ENCODE measurements at places on chromosomes 11 and 22. TPM values are rescaled to one million over a fixed set of nuclear protein-coding genes. Genes with fewer than 3 reads are reported as not detected.

Gene FAM181B
- total RNA-seq: not detected

Gene OSBPL5
- 1.7 TPM for total RNA-seq

Gene APOL5
- not detected for total RNA-seq

Gene CHRNA10
- 1.5 TPM for total RNA-seq

Gene NRGN
- 8.4 TPM for total RNA-seq

Gene NCR3LG1
- 0.15 TPM for total RNA-seq

Gene OR2D2
- total RNA-seq: not detected

Gene ESAM
- total RNA-seq: 1.0 TPM

Gene PPFIA1
- total RNA-seq: 23.8 TPM

Gene TUT1
- 25.2 TPM for total RNA-seq

Gene CRACR2B
- 12.7 TPM for total RNA-seq

Gene TNKS1BP1
- 10.7 TPM for total RNA-seq

GRCh38 chr22:36455571-36456463 is 25.6 kb downstream of the TXN2 start:
- peak overlapping the region; percentile 72 for H3K4me3 ChIP-seq
- DNase-seq: no peak
- no peaks in the 10 kb centered on the region for H3K36me3 ChIP-seq
- H3K27me3 ChIP-seq: no peaks in the 10 kb centered on the region
- peaks cover 57% of the 10 kb centered on the region for H3K4me1 ChIP-seq
- H3K27ac ChIP-seq: peak overlapping the region; percentile 70

DNA sequence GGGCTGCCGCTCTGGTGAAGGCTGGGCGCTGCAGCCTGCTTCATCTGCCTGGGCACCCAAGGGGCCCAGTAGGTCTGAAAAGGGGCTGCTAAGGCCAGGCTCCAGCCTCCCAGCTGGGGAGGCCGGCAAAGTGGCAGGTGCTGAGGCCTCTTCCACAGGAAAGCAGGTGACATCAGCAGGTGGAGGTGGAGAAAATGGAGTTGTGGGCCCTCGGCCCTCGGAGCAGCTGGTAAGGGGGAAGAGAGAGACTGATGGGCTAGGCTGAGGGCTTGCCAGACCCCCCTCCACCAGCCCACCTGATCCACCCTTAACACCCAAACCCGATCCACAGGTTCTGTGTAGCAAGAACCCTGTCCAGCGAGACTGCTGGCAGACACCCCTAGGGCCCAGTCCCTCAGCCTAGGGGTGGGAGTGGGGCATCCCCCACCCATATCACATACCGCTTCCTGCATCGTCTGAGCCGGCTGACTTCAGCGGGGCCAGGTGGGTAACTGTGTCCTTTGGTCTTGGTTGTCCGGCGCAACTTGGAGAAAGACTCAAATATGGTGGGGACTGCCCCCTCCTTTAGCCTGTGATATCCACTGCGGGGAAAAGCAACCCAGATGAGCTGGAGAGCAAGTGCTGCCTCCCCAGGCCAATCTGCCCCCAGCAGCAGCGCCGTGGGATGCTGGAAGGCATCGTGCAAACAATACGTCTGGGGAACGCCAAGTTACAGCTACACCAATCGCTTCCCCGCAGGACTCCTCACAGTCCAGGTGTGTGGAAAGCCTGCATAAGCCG is 1.5 kb downstream of the THAP7 start:
- no peaks in the 10 kb centered on the region for H3K27me3 ChIP-seq
- H3K27ac ChIP-seq: peak overlapping the region; percentile 90
- peaks cover 18% of the 10 kb centered on the region for H3K36me3 ChIP-seq
- no peak for DNase-seq

DNA sequence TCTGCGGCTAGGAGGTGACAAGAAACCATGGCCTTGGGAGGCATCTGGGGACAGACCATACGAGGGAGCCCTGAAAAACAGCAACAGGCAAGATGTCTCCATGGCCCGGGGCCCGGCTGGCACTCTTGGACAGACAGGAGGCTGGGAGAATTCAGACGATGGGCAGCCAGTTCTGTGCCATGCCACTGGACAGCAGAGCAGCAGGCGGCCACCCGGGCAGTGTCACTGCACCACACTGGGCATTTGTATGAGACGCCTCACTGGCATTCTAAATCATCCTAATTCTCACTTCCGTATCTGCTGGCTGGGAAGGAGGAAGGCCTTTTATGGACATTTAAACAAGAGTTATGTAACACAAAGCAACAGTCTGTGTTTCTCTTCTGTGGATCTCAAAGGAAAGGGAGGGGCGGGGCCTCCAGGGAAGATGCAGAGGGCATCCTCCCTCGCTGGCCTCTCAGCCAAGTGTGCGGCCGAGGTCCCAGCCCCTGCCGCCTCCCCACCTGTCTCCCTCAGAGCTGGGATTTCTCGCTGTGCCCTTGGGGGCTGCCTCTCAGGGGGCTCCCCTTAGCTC is 350.3 kb downstream of the SHANK2 start:
- no peaks in the 10 kb centered on the region for H3K4me1 ChIP-seq
- no peak overlapping the region for H3K4me3 ChIP-seq
- no peak overlapping the region for H3K27ac ChIP-seq
- H3K36me3 ChIP-seq: no peaks in the 10 kb centered on the region
- no peak for DNase-seq

GRCh38 chr11:92607969-92608722 is 361.3 kb upstream of the MTNR1B start:
- H3K27ac ChIP-seq: no peak overlapping the region
- no peak for DNase-seq
- H3K27me3 ChIP-seq: no peaks in the 10 kb centered on the region
- no peak overlapping the region for H3K4me3 ChIP-seq
- H3K36me3 ChIP-seq: no peaks in the 10 kb centered on the region
- H3K4me1 ChIP-seq: no peaks in the 10 kb centered on the region

DNA sequence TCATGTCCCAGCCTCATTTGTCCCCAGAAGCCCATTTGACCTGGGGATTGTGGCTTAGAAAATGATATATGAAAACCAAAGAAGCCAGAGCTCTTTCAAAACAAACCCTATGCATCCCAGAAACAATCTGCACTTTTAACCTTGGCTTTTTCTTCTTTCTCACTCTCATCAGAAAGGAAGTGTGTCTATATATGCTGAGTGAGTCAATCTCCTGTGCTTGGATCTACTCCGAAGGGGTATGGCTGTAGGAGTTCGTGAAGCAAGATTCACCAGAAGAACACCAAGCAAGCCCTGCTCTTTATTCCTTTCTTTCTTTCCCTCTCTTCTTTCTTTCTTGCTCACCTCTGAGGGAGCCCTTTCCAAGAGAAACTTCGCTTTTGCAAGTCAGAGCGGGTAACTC is 636 bp downstream of the PAMR1 start:
- H3K36me3 ChIP-seq: no peaks in the 10 kb centered on the region
- H3K4me1 ChIP-seq: no peaks in the 10 kb centered on the region
- H3K27me3 ChIP-seq: peaks cover 65% of the 10 kb centered on the region
- no peak overlapping the region for H3K27ac ChIP-seq
- DNase-seq: no peak

DNA sequence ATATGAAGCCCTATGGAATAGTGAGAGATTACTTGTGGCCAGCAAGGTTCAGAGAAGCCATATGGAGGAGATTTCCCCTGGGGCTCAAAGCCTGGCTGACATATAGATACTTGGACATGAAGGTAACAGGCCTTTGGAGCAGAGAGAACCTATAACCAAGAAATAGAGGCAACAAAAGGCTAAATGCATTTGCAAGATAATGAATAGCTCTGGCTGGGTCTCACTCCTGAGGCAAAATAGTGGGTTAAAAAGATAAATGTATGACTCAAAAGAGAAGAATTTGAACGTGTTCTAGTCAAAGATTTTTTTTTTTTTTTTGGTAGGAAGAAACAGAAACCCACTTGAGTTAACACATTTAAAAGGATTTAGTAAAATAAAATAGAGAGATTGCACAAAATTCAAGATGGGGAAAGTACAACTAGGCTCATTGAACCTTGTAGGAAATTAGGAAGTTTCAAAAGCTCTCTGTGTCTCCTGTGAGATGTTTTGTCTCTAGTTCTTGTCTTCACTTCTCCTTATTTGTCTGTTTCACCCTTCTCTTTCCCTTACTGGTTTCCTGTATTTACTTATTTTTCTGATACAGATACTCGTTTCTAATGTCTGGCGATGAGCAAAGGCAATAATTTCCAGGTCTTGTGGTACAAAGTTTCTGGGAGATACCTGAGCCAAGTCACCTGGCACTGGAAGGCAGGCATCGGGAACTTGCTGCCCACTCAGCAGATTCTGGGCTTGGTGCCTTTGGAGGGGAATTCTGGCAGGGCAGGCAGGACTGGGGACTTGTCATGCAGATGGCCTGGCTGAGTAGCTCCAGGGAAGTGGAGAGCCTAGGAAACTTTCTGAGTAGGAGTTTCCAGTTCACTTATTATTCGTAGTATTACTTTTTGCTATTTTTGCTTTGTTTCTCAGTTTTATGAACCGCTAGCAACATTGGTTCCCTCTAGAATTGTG is 49.2 kb upstream of the SESN3 start:
- H3K27ac ChIP-seq: no peak overlapping the region
- no peaks in the 10 kb centered on the region for H3K27me3 ChIP-seq
- no peak overlapping the region for H3K4me3 ChIP-seq
- H3K36me3 ChIP-seq: no peaks in the 10 kb centered on the region
- DNase-seq: no peak

GRCh38 chr11:25890626-25891260 is 441.2 kb upstream of the ANO3 start:
- H3K4me3 ChIP-seq: no peak overlapping the region
- no peak for DNase-seq
- H3K36me3 ChIP-seq: no peaks in the 10 kb centered on the region
- H3K27ac ChIP-seq: no peak overlapping the region

DNA sequence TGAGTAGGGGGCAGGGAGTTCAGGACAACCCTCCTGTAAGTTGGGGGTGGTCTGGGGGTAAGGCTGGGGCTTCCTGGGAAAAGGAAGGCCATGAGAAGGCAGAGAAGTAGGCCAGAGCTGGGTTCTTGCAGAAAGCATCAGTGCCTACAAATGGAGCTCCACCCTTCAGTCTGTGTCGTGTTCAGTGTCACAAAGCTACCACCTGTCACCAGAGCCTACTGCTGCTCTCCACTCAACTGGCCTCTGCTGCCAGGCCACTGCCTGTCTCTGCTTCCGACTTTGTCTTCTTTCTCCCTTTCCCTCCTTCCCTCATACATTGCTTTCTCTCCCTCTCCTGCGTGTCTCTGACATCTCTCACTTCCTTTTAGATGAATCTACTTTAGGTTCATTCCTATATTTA is 3.4 kb upstream of the WBP2NL start:
- no peak overlapping the region for H3K4me3 ChIP-seq
- H3K27me3 ChIP-seq: peaks cover 2% of the 10 kb centered on the region
- H3K36me3 ChIP-seq: peaks cover 11% of the 10 kb centered on the region
- DNase-seq: no peak

GRCh38 chr22:29813563-29813962 is 24.5 kb downstream of the ASCC2 start:
- peaks cover 69% of the 10 kb centered on the region for H3K36me3 ChIP-seq
- no peak for DNase-seq
- no peaks in the 10 kb centered on the region for H3K4me1 ChIP-seq
- H3K4me3 ChIP-seq: no peak overlapping the region
- no peaks in the 10 kb centered on the region for H3K27me3 ChIP-seq

- DNase-seq: no peak
- peaks cover 4% of the 10 kb centered on the region for H3K27me3 ChIP-seq
- H3K4me3 ChIP-seq: no peak overlapping the region
- H3K4me1 ChIP-seq: no peaks in the 10 kb centered on the region
Measured at GRCh38 chr11:20559523-20560300, 39.7 kb upstream of the SLC6A5 start.

DNA sequence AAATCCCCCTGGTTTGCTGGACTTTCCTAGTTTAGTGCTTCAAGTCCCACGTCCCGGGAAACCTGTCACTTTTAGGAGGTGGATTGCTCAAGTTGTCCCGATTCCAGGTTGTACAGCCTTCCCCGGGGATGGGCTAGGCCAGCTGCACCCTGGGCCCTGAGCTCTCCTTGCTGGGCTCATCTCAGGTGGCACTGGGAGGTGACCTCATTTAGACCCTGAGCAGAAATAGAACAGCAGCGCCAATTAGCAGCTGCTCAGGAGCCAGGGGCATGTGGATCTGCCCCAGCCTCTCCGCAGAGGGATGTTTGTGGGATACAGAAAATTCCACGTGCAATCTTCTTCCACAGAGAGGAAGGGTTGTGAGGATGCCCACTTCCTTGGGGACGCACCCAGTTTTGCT is 9.6 kb upstream of the CERK start:
- no peak for DNase-seq
- peaks cover 5% of the 10 kb centered on the region for H3K36me3 ChIP-seq
- H3K4me3 ChIP-seq: no peak overlapping the region
- H3K27me3 ChIP-seq: no peaks in the 10 kb centered on the region
- peaks cover 21% of the 10 kb centered on the region for H3K4me1 ChIP-seq

DNA sequence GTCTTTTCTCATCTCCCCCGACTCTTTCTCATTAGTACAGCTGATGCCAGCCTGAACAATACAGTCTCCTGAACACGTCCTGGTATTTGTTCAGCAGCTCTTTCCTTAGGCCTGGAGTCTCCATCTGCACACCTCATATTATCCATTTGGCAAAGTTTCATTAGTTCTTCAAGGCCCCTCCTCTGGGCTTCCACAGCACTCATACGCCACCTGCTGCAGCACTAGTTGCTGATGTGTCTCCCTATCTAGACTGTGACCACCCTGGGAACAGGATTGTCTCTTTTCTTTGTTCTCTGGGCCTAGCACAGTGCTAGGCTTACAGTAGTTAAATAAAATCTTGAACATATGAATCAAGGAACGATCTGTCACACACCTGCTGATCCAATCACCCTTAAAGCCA is 17.2 kb downstream of the DCHS1 start:
- no peak overlapping the region for H3K4me3 ChIP-seq
- H3K27ac ChIP-seq: no peak overlapping the region

- peaks cover 19% of the 10 kb centered on the region for H3K4me1 ChIP-seq
- no peaks in the 10 kb centered on the region for H3K36me3 ChIP-seq
- no peak overlapping the region for H3K27ac ChIP-seq
- peaks cover 3% of the 10 kb centered on the region for H3K27me3 ChIP-seq
Measured at GRCh38 chr11:67641338-67642172, 2.0 kb upstream of the TBX10 start.

GRCh38 chr11:67584205-67584880 is 731 bp downstream of the GSTP1 start:
- H3K4me1 ChIP-seq: peaks cover 46% of the 10 kb centered on the region
- peaks cover 20% of the 10 kb centered on the region for H3K27me3 ChIP-seq
- peak; percentile 44 for DNase-seq
- H3K27ac ChIP-seq: peak overlapping the region; percentile 50
- peak overlapping the region; percentile 65 for H3K4me3 ChIP-seq

- DNase-seq: no peak
- H3K4me1 ChIP-seq: no peaks in the 10 kb centered on the region
- no peaks in the 10 kb centered on the region for H3K27me3 ChIP-seq
- H3K4me3 ChIP-seq: no peak overlapping the region
- no peak overlapping the region for H3K27ac ChIP-seq
- no peaks in the 10 kb centered on the region for H3K36me3 ChIP-seq
Measured at GRCh38 chr11:79413268-79413667, 27.6 kb downstream of the TENM4 start.

- DNase-seq: no peak
- H3K4me3 ChIP-seq: no peak overlapping the region
- H3K4me1 ChIP-seq: peaks cover 41% of the 10 kb centered on the region
- H3K36me3 ChIP-seq: peaks cover 23% of the 10 kb centered on the region
- H3K27ac ChIP-seq: no peak overlapping the region
Measured at GRCh38 chr11:6475936-6476335, 2.2 kb upstream of the TRIM3 start.
